CD8-positive, alpha-beta memory T cell (primary cell): ENCODE measurements at places on chromosomes 1 and 21.

- no peak for DNase-seq
These were observed 59.2 kb downstream of the ABCA4 start for GRCh38 chr1:94061513-94062443.

DNA sequence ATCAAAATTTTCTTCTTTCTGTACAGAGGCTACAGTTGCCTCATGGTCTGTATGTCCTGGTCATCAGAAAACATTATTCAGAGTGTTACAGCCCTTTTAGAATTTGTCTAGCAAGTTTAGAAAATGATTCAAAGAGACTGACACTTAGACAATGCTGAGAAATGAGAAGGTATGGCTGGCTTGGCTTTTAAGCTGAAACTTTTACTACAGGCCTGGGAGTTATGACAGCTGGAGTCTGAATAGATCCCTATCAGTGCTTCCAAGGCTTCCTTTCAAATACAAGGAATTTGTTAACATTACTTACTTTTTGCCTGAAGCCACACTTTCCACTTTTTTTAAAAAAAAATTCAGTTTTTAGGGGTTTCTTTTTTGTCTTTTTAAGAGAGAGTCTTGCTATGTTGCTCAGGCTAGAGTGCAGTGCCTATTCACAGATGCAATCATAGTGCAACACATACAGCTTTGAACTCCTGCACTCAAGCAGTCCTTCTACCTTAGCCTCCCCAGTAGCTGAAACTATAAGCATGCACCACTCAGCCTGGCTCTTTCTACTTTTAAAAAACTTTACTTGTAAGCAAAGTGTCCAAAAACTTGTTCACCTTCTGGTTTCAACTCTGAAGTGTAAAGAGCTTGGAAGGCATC, 10.5 kb upstream of the COP1 start:
- DNase-seq: no peak

DNA sequence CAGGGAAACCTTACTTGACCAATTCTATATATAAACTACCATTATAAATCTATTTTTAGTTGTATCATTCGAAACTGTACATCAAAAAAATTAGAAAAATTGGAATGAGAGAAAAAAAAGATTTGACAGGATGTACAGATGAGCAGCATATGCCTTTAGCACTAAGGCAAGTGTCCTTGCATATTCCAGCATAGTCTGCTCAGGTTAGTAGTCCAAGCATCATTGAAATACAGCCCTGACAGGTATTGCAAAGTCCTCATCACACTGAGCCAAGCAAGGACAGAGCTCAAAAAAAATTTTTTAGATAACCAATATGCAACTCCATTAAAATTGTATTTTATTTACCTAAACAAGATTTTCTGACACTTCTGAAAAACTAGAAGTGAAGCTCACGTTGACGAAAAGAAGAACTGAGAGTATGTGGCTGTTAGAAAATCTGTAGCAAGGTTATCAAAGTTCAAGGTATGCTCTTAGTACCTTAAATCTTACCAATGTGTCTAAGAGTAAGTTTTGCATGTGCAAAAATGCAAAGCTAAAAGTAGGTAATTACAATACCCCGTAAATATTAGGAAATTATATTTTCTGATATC, 465.6 kb upstream of the ADGRL4 start:
- no peak for DNase-seq

DNA sequence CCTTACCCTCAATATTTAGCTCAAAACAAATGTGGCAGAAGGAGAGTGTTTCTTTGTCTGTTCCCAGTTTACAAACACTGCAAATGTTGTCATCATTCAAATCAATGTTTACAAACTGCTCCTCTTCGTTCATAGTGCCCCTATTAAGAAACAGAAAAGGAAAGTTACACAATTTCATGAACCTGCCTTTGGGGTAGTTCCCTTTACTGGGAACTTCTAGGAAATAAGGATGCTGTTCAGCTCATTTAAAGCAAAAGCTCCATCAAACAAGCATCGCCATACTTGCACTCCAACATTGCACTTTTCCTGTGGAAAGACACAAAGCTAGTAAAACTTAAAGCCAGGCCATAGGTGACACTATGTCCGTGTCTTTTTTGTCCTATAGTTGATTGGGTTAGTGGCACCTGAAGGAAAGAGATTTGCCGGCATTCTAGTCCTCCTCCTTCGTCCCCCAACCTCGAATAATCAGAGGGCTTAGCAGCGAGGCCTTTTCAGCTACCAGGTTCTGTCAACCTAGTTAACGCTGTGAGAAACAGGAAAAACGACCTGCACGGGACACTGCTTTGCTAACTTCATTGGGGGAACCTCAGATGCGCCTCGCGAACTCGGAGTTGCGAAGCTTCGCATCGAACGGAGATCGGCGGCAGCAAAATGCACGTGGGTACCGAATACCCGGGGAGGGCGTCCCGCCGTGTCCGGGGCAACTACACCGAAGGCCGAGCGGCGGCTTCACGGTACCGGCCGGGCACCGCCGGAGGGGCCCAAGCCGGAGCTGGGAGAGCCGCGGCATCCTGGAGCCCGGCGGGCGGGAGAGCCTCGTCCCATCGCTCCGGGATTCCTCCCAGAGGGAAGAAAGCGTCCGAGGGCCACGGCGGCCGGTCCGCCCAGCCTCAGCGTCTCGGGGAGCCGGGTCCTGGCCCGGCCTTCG, 706 bp downstream of the C21orf91 start:
- peak; percentile 21 for DNase-seq

DNA sequence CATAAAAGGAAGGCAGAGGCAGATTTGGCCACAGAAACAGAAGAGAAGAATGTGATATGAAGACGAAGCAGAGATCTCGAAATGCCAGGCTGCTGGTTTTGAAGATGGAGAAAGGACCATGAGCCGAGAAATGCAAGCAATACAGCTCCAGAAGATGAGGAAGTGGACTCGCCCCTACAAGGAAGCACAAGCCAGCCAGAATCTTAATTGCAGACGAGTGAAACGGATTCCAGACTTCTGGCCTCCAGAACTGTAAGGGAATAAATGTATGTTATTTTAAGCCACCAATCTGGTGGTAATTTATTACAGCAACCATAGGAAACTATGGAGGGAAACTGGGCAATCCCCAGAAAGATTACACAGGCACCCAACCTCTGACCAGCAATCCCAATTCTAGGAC, 24.1 kb downstream of the TARBP1 start:
- DNase-seq: no peak

GRCh38 chr1:92211166-92211565, 6.5 kb upstream of the C1orf146 start:
- no peak for DNase-seq

- no peak for DNase-seq
These were observed 1.1 kb downstream of the HLX start for GRCh38 chr1:220880362-220880670.

DNA sequence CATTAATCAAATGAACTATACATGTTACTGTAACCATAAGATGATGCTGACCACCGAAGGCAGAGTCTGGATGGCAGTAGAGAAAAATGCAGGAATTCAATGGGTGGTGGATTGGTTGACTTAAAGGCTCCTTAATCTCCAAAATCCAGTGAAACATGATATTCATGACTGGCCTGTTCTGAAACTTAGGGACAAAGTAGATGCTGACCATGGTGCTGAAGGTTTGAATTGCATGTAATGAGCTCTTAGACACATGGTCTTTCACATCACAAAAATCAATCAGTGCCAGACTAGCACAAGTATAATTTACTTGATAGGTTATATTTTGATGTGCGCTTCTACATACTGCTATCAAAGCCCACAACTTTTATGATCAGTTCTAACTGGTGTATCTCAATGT, 30.9 kb upstream of the NTMT2 start:
- DNase-seq: no peak

GRCh38 chr1:76090283-76091203, 16.0 kb downstream of the ST6GALNAC3 start:
- DNase-seq: no peak

GRCh38 chr1:210598135-210598652, 269.5 kb downstream of the HHAT start:
- no peak for DNase-seq

GRCh38 chr1:156928043-156928602, 7.7 kb downstream of the LRRC71 start:
- no peak for DNase-seq
